ENCODE measurements at places on chromosomes 3 and 15.

- no peak for DNase-seq
These were observed 28.2 kb downstream of the CCR9 start for GRCh38 chr3:45914362-45915058.

GRCh38 chr3:32414522-32415202, 23.0 kb downstream of the CMTM7 start:
- DNase-seq, result no peak

DNA sequence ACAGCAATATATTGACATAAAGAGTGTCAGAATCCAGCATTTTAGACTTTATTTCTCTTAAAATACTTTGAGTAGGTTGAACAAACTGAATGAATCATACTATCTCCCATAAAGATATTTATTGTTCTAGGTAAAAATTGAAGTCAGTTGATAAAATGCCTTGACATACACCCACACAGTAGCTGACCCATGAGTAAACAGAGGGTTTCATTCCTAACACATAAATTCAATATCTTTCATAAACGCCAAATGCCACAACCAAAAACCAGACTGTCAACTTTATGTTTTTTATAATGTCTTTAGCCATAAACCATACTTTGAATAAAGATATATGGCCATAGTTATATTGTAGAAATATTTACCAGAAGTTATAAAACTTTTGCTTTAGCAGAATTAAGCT, 742.4 kb downstream of the NAALADL2 start:
- DNase-seq, result no peak

DNA sequence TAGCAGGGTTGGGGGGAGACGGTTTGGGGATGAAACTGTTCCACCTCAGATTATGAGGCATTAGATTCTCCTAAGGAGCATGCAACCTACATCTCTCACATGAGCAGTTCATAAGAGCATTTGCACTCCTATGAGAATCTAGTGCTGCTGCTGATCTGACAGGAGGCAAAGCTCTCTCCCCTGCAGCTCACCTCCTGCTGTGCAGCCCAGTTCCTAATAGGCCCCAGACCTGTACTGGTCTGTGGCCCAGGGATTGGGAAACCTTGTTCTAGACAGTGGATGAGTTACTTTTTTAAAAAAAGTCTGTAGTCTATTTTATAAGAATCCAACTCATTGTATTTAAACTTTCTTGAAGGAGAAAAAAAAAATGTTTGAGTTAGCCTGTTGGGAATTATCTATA, 100.0 kb downstream of the HHLA2 start:
- DNase-seq, result no peak

GRCh38 chr3:115517457-115518050, 105.8 kb upstream of the GAP43 start:
- no peak for DNase-seq

GRCh38 chr15:51163843-51164242, 69.1 kb upstream of the TNFAIP8L3 start:
- no peak for DNase-seq

DNA sequence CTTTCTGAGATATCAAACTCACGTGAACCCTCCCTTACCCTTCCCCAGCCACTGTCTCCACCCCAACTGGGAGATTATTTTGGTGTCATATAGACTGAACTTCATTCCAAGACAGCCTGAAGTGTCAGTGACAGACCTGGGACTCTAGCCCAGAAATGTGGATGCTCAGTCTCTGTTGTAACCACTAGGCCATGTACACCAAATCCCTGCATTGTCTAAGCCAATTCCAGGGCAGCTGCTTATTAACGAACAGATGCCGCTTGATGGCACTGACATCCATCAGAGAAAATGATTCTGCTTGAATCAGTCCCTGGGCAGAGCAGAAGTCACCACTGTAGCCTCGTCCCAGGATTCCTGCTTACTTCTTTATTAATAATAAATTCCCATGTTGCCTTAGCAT, 305.5 kb downstream of the GRM7 start:
- DNase-seq, result no peak

DNA sequence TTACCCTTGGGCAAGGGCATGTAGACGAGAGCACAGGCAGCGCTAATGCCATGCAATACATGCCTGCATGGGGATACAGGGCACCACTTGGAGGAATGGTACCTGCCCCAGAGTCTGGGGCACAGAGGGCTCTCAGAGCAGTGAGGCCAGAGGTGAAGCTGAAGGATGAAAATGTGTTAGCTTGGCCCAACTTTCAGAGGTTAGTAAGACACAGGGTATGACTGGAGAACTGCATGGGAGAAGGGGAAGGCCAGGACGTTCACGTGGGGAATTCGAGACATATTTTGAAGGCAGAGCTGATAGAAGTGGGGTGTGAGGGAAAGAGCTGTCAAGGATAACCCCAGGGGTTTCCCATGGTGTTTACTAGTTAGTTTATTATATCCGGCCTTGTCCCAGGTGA, 19.6 kb downstream of the CSRNP1 start:
- no peak for DNase-seq

DNA sequence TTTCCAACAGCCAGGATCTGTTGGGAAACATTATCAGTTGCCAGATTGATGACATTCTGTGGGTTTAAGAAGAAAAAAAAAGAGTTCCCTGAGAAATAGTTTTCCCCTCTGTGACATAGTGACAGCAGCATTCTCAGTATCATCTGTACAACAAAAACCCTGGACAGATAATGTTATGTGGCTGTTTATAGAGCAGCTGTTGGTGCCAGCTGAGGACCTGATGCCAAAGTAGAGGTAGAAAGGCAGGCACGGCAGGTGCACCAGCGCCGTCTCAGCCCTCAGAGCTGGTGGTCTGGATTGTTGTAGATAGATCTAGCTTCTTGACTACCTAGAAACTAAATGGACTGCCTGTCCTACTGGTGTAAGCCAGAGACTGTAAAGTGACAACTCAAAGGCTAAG, 56.2 kb upstream of the FILIP1L start:
- DNase-seq, result no peak

DNA sequence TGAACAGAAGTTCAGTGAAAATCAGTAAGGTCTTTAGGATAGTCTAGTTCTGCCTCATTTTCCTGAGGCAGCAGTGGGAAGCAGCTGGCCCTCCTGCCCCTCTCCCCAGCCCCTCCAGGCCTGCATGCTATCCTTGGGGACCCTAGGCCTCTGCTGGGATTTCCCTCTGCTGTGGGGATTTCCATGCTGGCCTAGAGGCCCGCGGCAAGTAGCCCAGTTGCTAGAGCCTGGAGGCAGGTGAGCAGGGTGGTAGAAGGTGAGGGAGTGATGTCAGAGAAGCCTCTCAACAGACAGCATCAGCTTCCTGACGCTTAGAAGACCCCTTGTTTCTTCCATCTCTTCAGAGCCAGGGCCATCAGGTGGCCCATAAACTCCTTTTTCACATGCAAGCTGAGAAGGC, 305.8 kb upstream of the THBS1 start:
- DNase-seq, result no peak

GRCh38 chr3:187777331-187777941, 32.2 kb upstream of the BCL6 start:
- peak; percentile 97 for DNase-seq

DNA sequence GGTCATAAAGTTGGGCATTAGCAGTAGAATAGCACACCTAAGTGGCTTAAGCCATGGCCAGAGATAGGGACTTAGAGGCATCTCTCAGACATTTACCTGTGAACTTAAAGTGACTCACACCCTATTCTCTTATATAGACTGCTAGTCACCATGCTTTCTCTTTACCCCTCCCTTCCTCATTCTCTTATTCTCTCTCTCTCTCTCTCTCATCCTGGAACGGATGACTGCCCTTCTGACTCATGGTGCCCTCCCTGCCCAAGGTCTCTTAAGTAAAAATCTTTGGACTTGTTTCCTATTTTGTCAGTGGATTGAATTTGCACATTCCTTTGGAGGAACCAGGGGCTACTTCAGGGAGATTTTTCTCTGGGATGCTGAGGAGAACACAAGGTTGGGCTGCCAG, 58.8 kb downstream of the NPAP1 start:
- DNase-seq, result no peak

DNA sequence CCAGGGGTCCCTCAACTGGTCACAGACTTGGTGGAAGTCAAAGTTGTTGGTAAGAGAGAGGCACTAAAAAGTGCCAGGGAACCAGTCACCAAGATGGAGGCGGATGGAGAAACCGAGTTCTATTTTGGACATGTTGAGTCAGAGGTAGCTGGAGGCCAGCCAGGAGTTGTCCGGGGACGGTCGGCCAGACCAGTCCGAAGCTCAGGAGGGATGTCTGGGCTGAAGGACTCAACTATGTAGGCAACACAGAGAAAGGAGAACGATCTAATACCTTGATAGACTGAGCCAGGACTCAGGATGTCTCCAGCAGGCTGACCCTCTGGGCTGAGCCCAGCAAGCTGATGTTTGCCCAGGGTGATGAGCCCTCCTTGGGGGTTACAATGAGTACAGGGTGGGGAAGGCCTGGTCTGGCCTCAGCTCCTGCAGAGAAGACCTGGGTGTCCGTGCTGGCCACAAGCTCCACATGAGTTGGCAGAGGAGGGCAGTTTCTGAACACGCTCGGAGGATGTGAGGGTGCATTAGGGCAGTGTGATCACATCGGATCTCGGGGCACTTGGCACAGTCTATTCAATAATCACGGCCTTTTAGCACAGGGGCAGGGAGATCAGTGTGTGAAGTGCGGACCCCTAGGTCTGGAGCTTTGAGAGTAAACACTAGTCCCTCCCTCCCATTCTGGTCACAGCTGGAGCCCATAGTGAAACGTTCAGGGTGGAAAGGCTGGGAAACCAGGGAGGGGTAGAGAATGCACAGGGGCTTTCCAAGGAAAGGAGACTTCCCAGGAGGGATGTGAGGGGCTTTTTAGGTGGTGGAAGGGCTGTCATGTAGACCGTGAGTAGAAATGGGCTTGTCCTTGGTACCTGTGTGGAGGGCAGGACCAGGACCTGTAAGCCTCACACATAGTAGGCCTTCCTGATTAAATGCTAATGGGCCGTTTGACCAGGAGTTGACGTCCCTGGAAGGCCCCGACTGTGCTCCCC, 111.9 kb downstream of the ETFA start:
- DNase-seq, result no peak

DNA sequence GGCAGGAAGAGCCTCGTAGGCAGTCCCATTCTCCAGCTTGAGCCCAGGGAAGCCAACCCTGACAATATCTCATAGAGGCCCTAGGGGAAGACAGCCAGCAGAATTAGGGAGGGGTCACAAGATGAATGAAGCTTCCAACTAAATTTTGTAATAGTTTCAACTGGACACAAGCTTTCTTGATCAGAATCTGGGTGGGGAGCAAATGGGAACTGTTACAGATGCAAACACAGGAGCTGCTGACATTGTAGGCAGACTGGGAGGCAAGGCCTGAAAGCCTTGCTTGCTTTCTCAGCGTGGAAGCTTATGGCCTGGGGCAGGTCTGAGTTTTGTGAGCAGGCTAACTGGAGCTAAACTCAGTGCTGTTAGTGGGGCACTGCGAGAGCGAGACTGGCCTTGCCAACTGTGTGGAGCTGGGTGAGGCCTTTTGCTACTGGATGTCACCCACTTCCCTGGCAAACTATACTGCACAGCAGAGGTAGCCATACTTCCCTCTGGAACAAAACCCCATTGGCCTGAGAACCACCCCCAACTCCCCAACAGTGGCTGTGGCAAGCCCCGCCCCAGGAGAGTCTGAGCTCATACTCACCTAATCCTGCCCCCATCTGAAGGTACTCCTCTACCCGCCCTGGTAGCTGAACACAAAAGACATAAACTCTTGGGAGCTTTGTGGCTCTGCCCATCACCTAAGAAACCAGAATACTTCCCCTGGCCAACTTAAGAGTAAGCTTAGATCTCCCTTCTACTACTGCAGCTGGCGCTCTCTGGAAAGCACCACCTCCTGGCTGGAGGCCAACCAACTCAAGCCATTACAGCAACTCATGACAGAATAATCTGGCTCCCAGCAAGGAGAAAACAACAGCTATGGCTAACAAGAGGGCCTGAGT, 42.9 kb downstream of the CFAP20DC start:
- DNase-seq, result no peak

- no peak for DNase-seq
These were observed 26.4 kb downstream of the MESP1 start for GRCh38 chr15:89724621-89725020.

DNA sequence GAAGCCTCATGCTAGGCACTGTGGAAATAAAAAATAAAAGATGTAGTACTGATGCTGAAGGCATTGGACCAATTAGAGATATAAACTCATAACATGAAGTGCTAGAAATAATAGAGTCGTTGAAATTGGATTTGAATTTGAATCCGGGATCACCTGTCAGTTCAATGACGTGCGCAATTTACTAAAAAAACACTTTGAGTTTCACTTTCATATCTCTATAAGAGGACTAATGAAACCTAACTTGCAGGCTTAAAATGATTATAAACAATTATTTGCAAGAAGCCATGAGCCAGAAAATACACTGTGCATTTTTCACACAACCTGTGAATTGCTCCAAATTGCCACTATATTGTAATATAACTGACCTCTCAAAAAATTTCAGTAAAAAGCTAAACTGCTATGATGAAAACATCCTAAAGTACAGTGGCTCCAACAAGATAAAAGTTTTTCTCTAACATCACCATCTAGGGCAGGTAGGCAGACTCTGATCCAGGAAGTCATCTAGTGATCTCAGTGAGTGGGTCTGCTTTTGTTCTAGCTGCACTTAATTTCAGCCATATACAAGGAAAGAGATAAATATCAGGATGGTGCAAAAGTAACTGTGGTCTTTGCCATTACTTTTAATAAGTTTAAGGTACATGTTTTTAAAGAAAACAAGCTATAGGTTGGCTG, 440.2 kb downstream of the CNTN6 start:
- DNase-seq, result no peak

- DNase-seq, result no peak
These were observed 6.0 kb downstream of the MAPKBP1 start for GRCh38 chr15:41780266-41780665.

DNA sequence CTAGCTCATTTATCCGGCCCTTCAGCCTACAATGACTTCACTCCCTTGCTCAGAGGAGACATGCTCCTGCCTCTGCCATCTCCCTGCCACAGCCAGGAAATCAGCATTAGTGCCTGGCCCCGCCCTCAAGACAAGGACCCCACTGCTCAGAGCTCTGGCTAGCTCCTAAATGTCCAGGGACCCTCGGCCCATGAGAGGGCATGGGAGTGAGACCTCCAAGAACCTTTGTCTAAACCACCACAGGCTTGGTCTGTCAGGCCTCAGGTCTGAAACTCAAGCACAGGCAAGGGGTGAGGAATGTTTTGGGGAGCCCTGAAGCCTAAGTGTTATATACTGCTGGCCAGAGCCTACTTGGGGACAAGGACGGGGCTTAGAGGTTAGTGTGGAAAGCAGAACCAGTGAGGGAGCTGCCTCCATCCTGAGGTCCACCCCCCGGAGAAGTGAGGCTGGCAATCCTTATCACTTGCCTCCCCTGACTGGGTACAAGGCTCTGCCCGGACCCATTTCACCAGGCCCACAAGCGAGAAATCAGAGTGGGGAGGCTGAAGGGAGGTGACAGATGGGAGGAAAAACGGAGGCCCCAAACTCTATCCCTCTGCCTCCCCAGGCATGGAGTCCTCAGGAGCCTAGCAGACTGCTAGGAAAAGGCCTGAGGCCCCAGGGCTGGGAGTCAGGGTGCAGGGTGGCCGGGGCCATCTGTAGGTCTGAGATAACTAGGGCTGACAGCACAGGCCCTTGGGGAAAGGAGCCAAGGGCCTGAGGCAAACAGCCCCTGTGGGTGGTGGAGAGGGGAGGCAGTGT, 18.8 kb downstream of the SHF start:
- DNase-seq, result no peak
